ENCODE measurements at places on chromosomes 1 and 21.

- DNase-seq, result no peak
Measured at GRCh38 chr1:187465441-187465840, 636.7 kb downstream of the PLA2G4A start.

DNA sequence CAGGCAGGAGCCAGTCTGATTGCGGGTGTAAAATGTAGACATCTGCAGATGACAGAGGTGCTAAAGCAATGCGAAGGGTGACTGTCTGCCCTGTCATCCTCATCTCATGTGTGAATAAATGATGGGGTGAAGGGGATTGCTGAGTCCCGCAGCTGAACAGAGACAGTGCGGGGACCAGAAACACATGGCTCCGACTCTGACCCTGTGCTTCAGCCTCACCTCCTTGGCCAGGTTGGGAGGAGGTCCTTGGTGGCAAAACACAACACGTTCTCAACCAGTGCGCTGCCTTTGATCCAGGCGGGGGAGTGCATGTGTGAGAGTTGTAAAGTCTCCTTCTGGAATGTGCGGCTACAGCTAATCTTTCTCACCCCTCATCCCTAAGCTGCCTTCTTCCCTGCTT is 32.0 kb upstream of the TTC22 start:
- DNase-seq, result no peak

DNA sequence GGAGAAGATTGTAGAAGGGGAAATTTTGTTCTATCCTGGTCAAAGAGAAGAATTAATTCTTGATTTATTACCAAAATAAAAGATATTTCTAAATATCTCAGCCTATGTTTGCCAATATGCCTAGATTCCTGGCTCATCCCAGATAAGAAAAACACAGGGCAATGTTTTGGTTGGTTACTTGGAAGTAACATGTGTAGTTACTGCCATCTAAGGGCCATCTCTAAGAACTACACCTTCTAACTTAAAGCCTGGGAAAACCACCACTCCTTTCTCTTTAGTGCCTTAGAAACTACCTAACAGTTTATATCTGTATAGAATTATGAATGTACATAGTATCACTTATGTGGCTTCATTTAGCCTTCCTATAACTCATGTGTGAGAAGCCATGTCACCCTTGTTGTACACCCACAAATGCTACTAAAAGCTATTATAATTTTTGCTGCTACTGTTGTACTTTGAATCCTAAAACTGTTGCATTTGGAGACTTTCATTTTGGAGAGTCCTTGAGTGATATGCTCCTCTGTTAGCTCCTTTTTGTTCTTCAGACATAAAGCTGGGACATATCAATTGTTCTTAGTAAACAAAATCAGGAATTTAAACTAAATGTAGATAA is 4.5 kb downstream of the AIM2 start:
- no peak for DNase-seq

DNA sequence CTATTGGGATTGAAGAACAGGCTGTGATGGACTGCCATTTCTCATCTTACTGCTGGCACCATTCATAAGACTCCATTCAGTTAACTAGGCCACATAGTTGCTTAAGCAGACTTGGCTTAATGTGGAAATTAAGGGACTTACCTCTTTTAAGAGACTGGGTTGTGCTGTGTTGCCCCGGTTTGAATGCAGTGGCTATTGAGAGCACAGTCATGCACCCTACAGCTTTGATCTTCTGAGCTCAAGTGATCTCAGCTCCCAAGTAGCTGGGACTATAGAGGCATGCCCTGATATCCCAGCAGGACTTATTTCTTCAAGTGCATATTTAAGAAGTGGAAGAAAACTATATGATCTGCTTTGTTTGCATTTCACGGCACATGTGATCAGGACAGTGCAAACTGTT is 181.1 kb downstream of the RASAL2 start:
- no peak for DNase-seq

DNA sequence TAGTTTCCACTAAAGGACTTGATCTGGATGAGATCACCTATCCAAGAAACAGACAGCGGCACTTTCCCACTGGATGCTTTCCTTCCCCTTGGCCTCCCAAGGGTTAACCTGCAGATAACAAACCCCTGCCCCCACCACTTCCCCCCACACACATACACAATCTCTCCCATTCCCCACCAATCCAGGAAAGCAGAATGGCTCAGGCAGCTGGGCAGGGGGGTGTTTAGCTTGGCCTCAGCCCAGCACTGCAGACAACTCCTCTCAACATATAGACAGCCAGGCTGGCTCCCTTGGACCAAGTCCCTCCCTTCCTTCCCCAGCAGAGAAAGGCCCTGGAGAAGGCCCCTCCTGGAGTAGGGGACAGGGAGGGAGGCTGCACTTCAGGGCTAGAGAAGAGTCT is 24.6 kb downstream of the PLEKHA6 start:
- no peak for DNase-seq

- DNase-seq, result peak; percentile 39
Measured at GRCh38 chr1:147600119-147601111, 59.1 kb downstream of the BCL9 start.

GRCh38 chr1:6420454-6421042 is 829 bp upstream of the HES2 start:
- no peak for DNase-seq

GRCh38 chr1:240888039-240888786 is 276.3 kb upstream of the GREM2 start:
- DNase-seq, result no peak

All from stimulated activated CD8-positive, alpha-beta memory T cell treated with anti-CD3 and anti-CD28 coated beads, Interleukin-7, amount 100 ng/mL, for 48 hours (primary cell).